ENCODE measurements at places on chromosomes 1 and 21.

GRCh38 chr21:19228226-19228625 is 824.6 kb upstream of the TMPRSS15 start:
- DNase-seq: peak; percentile 28

DNA sequence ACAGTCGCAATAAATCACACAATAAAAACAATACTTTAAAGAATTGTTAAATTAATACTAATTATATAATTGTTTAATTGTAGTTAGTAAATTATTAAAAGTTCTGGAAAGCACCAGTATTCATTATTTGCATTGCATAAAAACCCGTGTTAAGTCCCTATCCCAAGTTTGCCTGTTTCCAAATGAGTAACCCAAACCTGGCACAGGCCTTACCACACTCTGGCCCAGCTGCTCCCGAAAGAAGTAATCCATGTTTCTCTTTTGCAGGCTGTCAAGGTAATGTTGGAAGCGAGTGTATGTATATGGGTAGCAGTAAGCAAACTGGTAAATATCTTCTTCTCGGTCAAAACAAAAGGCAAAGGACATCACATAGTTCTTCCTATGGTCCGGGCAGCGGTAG is 268.7 kb upstream of the BEND5 start:
- no peak for DNase-seq

DNA sequence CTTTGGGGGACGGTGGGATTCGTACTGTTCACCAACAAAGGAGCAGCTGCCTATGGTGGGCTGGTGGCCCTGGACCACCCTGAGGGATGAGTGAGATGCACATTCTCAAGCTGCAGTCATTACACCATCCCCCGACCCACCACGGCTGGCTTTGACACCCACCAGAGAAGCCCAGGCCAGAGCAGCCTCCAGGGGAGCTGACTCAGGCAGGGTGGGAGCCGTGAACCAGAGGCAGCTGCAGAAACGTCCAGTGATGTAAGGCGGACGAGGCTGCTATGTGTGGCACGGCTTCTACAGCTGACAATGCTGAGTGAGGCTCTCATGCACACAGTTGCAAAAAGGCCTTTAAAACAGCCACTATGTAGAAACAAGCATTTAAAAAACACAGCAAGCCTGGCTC is 40.1 kb downstream of the CHAF1B start:
- DNase-seq: no peak

- no peak for DNase-seq
Measured at GRCh38 chr1:202564958-202565495, 145.2 kb downstream of the SYT2 start.
